Caco-2 (cell line): ENCODE measurements at places on chromosomes 12 and 14. TPM values are rescaled to one million over a fixed set of nuclear protein-coding genes. Genes with fewer than 3 reads are reported as not detected.
A peak's percentile ranks its signal among the peaks of the same experiment; 100 is the strongest.

- no peak for DNase-seq
These were observed 110.1 kb downstream of the SLC25A21 start for GRCh38 chr14:37062191-37062803.

DNA sequence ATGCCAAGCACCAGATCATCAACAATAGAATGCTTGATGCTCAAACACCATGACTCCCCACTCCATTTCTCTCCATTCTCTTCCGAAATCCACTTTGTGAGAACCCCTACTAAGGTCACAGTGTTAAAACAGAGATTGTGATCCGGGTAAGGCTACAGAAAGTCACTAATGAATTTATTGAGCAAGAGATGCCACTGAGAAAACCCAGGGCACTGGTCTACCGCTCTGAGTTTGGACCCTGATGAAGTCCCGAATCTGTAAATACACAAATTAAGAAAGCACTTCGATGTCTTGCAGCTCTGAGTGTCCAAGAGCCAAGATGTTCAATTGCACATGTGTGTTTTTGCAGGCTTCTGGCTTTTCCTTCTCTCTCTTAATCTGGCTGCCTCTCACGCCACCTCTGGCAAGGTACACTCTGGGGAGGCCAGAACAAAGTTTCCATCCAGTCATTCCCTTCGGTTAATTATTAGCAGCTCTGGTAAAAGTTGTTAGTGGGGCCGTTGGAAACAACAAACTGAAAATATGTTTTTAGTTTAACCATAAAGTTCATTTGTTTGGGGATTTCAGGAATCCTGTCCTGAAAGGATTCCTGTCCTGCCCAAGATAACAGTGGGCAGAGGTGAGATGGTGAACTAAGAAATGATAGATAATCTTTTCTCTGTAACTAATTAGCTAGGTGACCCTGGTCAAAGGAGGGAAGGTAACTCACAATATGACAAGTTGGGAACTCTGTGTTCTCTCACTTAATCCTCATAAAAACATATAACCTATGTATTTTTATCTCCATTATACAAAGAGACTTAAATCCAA lies 75.4 kb downstream of the BTG1 start:
- peak; percentile 76 for DNase-seq

DNA sequence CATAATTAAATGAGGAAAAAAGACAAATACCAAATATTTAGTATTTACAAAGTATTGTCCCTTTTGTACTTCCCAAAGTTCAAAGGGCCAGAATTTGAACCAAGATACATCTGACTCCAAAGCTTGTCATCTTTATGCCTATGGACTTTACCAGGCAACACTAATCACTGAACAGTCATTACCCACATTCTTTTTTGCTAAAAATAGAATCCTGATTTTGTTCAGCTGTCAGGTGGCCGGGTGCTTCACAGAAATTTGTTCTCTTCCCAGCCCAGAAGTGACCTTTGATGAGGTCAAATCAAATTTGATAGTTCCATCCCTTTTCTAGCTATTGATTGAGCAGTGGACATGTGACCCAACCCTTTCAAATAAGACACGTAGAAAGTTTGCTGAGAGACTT lies 121.6 kb downstream of the LLPH start:
- no peak for DNase-seq

DNA sequence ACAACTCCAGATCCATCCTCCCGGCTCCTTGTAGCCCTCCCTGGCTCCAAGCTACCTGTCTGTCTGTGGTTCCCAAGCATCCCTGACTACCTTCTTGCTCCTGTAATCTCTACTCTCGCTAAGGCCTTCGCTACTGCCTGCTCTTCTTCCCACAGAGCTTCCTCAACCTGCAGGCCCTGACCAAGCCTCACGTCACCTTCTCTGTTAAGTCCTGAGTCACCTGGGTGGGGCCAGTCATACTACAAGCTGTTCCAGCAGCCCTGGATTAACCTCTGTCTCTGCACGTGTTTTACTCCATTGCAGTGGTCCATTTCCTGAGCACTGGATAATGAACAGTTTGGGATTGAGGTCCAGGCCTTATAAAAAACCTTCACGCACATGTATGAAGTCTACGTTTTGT lies 770.7 kb downstream of the BCL11B start:
- no peak for DNase-seq

GRCh38 chr14:65229748-65230728 lies 127.7 kb upstream of the MAX start:
- no peak for DNase-seq

ACSS3 gene
- 0.70 and 0.95 TPM in 2 replicates for total RNA-seq

GRCh38 chr12:18320036-18320617 lies 58.8 kb downstream of the PIK3C2G start:
- peak; percentile 75 for DNase-seq

DNA sequence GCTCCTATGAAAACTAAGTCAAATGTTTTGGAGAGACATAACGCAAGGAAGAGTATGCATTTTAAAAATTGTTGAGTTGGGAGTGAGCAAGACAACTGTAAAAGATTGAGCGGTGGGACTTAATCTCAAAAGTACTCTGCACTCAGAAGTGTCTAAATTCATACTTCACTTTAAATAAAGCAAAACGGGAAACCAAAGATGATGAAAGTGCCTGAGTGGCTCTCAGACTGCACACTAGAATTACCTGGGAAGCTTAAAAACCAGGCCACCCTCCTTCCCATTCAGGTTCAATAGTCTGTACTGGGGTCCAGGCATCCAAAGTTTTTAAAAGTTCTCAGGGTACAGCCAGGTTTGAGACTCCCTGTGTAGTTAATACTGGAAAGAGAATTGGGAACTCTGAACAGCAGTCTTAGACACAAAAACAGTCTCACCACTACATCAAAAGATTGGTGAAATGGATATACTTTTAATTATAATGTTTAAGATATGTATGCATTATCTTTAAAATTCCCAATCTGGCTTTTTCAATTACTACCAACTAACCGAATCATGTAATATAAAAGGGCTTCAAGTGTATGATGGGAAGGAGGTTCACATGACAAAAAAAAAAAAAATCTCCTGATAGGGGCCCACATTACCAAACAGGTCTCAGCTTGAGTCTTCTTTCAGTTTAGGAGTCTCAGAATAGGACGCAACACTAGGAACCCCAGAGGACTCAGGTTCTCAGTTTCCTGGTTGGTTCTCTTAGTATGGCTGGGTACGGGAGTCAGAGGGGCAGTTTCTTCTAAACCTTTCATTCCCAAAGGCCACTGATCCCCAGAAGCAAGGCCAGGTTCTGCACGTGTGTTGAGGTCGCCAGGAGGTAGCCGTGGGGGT lies 1.0 kb downstream of the HOMEZ start:
- DNase-seq, result no peak

GRCh38 chr14:92481386-92481785 lies 32.2 kb upstream of the RIN3 start:
- no peak for DNase-seq

GRCh38 chr12:88778064-88778463 lies 197.8 kb upstream of the KITLG start:
- DNase-seq, result no peak

- DNase-seq, result no peak
These were observed 250.4 kb upstream of the PPFIA2 start for GRCh38 chr12:82009524-82009923.
